ENCODE measurements at places on chromosomes 16 and 17.

GRCh38 chr16:58027161-58027915, 1.8 kb downstream of the MMP15 start:
- DNase-seq = no peak

GRCh38 chr16:50251375-50252081, 14.8 kb upstream of the ADCY7 start:
- DNase-seq = no peak

DNA sequence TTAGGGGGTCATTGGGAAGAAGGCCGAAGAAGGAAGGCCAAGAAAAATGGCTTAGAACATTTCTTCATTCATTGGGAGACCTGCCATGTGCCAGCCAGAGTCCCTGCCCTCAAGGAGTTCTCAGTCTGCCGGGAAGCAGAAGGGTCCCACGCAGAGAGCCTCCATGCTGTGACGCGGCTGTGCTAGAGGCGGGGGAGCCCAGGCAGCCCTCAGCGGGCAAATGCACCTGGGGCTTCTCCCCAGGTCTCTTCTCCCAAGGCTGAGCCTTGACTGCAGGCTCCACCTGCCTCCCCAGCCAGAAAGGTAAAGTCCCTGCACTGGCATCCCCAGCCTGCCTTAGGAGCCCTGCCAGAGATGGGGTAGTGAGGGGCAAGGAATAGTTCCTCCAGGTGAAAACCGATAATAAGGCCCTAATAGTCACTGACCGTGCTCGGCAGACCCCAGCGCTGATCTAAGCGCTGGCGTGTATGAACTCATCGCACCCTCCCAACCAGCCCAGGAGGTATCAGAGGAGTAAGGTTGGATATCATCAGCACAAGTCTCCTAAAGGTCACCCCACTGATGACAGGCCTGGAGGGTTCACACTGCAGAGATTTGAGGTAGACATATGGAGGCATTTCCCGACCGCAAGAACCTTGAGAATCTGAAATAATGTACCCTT, 6.0 kb upstream of the CDR2L start:
- DNase-seq = peak; percentile 34

GRCh38 chr16:27233731-27234130, 30.4 kb downstream of the KDM8 start:
- no peak for DNase-seq

DNA sequence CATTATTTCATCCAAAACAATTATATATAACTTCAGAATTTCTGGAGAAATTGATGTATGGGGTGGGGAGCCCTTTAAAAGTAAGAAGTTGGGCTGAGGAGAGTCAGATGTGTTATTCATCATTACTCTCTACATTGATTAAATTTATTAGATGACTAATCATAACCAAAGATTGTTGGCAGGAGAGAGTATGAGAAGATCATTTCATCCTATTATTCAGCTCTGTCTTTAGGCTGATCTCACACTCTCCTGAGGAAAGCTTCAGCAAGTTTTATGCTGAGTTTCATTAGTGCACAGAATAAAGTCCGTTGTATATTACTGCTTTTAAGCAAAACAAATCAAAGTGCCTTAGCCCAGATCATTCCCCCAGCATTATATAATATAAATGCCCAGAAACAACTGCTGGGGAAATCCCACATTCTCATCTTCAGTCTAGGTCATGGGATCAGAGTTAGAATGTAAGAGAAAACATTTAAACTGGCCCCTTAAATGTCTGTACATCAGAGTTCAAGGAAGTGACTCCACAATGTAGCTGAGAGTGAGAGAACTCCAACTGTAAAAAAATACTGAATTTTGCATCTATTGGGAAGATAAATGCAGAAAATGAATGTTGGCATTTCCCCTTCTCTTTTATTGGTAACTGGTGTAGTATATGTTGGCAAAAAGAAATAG, 130.1 kb upstream of the HLF start:
- DNase-seq = no peak

DNA sequence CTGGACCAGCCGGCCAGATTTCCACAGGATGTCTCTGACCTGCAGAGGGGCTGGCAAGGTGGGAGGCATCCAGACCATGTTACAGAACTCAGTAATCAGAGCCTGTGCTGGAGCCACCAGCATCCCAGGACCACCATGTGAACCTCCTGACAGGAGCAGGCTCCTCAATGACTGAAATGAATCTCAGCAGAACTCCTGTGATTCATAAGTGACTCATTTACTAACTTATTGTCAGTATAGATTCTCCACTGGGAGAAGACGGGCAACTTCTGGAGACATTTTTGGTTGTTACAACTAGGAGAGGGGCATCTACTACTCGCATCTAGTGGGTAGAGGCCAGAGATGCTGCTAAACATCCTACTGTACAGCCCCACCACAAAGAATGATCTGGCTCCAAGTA, 3.1 kb upstream of the WWOX start:
- no peak for DNase-seq

- DNase-seq = peak; percentile 63
These were observed at the start of gene CHRNE for GRCh38 chr17:4903051-4903818. Gene CHRNE (minus strand): TSS chr17:4903098. CDS start chr17:4903063, 35 bp downstream.

All from activated CD4-positive, CD25-positive, alpha-beta regulatory T cell treated with anti-CD3 and anti-CD28 coated beads, Interleukin-2, amount 50 U/mL, for 72 hours (primary cell).